Breast epithelium (tissue), 4 donors: ENCODE measurements at places on chromosomes 3 and 15. TPM values are rescaled to one million over a fixed set of nuclear protein-coding genes. Genes with fewer than 3 reads are reported as not detected.

Gene IL17RB
- total RNA-seq, result 46.5 TPM

Gene IDH2
- total RNA-seq, result 73.5 TPM

Gene GOLGA8M
- 2.9 TPM for total RNA-seq

Gene UBE2E2
- total RNA-seq, result 59.7 TPM

GRCh38 chr15:63881431-63881830, 47.7 kb upstream of the HERC1 start:
- no peak for DNase-seq
- no peaks in the 10 kb centered on the region for H3K27me3 ChIP-seq
- H3K27ac ChIP-seq, result no peak overlapping the region
- no peak overlapping the region for H3K4me3 ChIP-seq
- H3K36me3 ChIP-seq, result no peaks in the 10 kb centered on the region

DNA sequence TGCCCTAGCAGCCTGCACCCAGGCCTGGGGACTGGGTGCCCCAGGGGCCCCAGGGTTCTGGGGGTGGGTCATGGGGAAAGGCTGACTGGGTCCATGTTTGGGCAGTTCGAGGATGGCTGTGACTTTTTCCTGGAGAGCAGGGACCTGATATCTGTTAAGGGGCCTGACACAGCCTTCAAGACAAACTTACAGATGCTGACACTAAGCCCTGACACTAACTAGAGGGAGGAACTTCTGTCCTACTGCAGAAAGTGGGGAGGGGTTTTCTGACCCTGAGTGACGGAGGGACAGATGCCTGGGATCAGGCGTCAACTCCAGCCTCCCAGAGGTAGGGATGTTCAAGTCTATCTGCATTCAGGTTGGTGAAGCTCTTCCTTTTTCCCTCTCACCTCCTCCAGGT, 45.0 kb upstream of the SLC6A11 start:
- no peak overlapping the region for H3K4me3 ChIP-seq
- DNase-seq, result no peak
- H3K27me3 ChIP-seq, result no peaks in the 10 kb centered on the region
- no peaks in the 10 kb centered on the region for H3K36me3 ChIP-seq
- no peak overlapping the region for H3K27ac ChIP-seq

DNA sequence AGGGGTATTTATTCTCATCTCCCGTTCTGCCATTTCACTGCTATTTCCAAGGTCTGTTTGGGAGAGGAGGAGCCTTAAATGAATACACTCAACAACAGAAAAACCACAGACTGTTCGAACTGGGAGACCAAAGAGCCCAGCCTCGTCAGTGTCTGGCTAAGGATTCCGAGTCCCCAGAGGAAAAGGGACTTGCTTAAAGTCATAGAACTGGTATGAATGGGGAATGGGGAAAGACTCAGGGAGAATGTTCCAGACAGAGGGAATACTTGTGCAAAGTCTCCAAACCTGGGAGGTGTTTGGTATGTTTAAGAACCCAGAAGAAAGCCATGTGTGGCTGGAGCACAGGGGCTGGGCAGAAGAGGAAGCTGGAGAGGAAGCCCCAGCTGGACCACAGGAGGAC, 46.9 kb downstream of the FAM43A start:
- H3K4me1 ChIP-seq, result no peaks in the 10 kb centered on the region
- no peak overlapping the region for H3K27ac ChIP-seq
- DNase-seq, result no peak
- no peaks in the 10 kb centered on the region for H3K36me3 ChIP-seq

GRCh38 chr15:96230526-96231181, 99.8 kb upstream of the NR2F2 start:
- no peaks in the 10 kb centered on the region for H3K36me3 ChIP-seq
- H3K27ac ChIP-seq, result peak overlapping the region; percentile 43
- H3K4me1 ChIP-seq, result no peaks in the 10 kb centered on the region
- no peak for DNase-seq
- no peak overlapping the region for H3K4me3 ChIP-seq
- H3K27me3 ChIP-seq, result no peaks in the 10 kb centered on the region

- H3K36me3 ChIP-seq, result peaks cover 6% of the 10 kb centered on the region
- H3K27ac ChIP-seq, result no peak overlapping the region
- H3K4me3 ChIP-seq, result no peak overlapping the region
- H3K4me1 ChIP-seq, result no peaks in the 10 kb centered on the region
- no peaks in the 10 kb centered on the region for H3K27me3 ChIP-seq
- no peak for DNase-seq
These were observed 14.2 kb upstream of the ULK3 start for GRCh38 chr15:74857082-74857655.

GRCh38 chr15:87672309-87673288, 583.9 kb downstream of the NTRK3 start:
- H3K4me1 ChIP-seq, result no peaks in the 10 kb centered on the region
- H3K27me3 ChIP-seq, result no peaks in the 10 kb centered on the region
- no peak overlapping the region for H3K4me3 ChIP-seq
- no peak overlapping the region for H3K27ac ChIP-seq

- H3K27ac ChIP-seq, result no peak overlapping the region
- H3K4me3 ChIP-seq, result no peak overlapping the region
- DNase-seq, result no peak
- H3K36me3 ChIP-seq, result no peaks in the 10 kb centered on the region
- H3K4me1 ChIP-seq, result no peaks in the 10 kb centered on the region
- H3K27me3 ChIP-seq, result no peaks in the 10 kb centered on the region
These were observed 156.6 kb downstream of the SMAD6 start for GRCh38 chr15:66858423-66859207.

GRCh38 chr15:88725305-88726210, 77.7 kb upstream of the ACAN start:
- H3K27me3 ChIP-seq, result no peaks in the 10 kb centered on the region
- H3K27ac ChIP-seq, result no peak overlapping the region
- H3K4me1 ChIP-seq, result no peaks in the 10 kb centered on the region
- H3K4me3 ChIP-seq, result no peak overlapping the region
- DNase-seq, result no peak

- DNase-seq, result no peak
- H3K27me3 ChIP-seq, result no peaks in the 10 kb centered on the region
- no peak overlapping the region for H3K4me3 ChIP-seq
- no peaks in the 10 kb centered on the region for H3K36me3 ChIP-seq
- no peaks in the 10 kb centered on the region for H3K4me1 ChIP-seq
These were observed 198.1 kb downstream of the NEK10 start for GRCh38 chr3:27171113-27171512.

DNA sequence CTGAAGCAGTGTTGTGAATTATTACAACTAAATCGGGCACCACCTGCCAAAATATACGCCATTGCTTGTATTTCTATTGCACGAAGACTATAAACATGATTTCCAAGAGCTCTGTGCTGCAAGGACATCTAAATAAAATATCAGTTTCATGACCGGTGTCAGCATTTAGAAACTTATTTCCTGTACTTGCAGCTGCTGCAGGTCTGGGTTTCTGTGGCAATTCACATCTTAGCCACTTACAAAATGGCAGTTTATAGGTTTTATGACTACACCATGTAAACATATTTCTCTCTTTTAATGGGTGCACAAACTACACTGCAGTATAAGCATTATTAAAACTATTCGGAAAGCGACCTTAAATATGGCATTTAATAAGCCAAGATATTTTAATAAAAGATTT, 359.4 kb downstream of the VPS13C start:
- H3K4me1 ChIP-seq, result no peaks in the 10 kb centered on the region
- no peaks in the 10 kb centered on the region for H3K27me3 ChIP-seq
- no peak overlapping the region for H3K4me3 ChIP-seq
- DNase-seq, result no peak
- no peak overlapping the region for H3K27ac ChIP-seq

DNA sequence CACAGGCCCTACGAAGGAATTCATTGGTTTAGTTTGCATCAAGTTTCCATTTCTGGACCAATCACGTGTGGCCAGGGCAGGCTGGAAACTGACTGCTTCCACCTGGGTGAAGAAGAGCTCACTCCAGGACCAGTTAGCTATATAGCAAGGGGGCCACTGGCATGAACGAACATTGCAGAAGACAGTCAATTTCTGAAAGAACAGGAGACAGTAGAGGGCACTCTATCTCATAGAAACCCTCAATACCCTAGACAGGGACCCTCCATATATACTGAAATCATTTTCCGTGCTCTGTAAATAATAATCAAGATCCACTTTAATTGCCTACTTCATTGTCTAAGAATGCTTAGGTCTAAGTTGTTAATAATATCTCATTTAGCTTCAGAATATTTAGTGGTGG, 215.6 kb downstream of the CADPS start:
- H3K4me3 ChIP-seq, result no peak overlapping the region
- no peaks in the 10 kb centered on the region for H3K36me3 ChIP-seq
- no peaks in the 10 kb centered on the region for H3K4me1 ChIP-seq
- no peak for DNase-seq
- no peaks in the 10 kb centered on the region for H3K27me3 ChIP-seq
- no peak overlapping the region for H3K27ac ChIP-seq

DNA sequence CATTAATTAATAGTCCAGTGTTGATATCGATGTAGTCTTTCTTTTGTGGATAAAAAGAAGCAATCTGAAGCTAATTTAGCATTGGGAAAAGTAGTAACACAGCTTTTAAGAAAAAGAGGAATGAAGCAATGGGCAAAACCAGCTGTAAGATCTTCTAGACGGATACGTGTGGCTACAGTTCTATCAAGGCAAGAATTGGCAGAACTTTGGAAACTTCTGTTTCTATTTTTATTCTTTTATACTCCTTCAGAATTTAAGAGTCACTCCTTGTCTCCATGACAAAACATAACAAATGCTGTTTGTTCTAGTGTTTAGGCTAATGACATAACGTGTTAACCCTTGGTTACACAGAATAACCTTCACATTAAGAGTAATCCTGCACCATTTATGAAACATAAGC, 289.2 kb downstream of the ROBO2 start:
- no peaks in the 10 kb centered on the region for H3K27me3 ChIP-seq
- no peak for DNase-seq
- H3K4me1 ChIP-seq, result no peaks in the 10 kb centered on the region
- H3K27ac ChIP-seq, result no peak overlapping the region

DNA sequence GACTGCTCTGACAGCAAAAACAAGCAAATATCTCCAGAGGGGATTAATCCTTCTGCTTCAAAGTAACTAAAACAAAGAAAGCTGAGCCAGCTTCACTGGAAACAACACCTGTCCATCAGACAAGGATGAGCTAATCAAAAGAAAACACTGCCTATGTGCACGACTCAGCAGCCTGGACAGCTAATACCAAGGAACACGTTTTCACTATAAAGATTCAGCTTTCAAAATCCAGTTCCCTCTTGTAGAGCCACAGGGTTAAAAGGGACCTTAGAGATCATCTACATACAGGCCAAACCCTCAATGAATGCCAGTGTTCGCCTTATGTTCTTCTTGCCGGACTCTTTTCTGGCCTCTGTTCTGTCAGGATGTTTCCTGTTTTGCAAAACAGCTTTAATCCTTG, 6.9 kb downstream of the TUSC7 start:
- H3K4me3 ChIP-seq, result no peak overlapping the region

DNA sequence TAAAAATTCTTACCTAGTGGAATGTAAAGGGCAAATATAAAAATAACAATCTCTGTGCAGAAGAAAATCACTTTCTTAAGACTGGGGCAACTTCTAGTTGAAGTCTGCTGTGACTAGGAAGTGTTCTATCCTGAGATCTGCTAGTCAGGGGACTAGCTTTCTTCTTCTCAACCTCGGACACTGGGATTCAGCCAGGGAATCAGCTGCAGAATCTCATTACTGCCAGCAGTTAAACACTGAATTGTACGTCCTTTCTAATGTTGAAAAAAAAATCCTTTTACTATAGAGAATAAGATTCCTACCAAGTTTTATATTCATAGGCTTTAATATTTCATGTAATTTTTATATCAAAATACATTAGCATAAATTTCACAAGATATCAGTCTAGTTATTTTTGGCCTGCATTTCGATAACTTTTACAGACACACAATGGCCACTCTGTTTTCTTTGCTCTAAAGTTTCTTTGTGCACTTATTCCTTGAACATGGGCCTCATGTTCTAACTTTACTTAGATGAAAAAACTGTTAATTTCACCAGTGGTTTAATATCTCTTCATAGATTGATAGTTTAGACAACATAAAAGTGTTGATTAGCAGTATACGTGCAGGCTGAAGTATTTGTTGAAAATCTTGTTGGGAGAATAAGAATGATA, 2.6 kb upstream of the NEO1 start:
- no peaks in the 10 kb centered on the region for H3K36me3 ChIP-seq
- H3K27ac ChIP-seq, result peak overlapping the region; percentile 93
- H3K27me3 ChIP-seq, result no peaks in the 10 kb centered on the region
- no peak for DNase-seq
- no peaks in the 10 kb centered on the region for H3K4me1 ChIP-seq
- no peak overlapping the region for H3K4me3 ChIP-seq

DNA sequence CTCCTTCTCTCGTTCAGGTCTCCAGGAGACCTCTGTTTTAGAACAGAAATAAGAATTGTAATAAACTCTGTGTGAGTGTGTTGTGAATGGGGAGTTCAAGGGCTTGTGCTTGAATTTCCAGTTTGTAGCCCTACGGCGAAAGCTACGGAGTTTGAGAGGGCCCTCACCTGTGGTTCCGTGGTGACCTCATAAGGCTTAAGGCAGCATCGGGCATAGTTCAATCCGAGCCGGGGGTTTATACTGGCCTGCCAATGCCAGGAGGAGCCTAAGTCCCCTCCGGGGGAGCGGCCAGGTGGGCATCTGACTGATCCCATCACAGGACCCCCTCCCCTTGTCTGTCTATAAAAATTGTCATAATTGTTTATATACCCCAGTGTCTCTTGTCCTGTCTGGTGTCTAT, 43.7 kb downstream of the ZBTB11 start:
- no peaks in the 10 kb centered on the region for H3K36me3 ChIP-seq
- no peak overlapping the region for H3K27ac ChIP-seq
- DNase-seq, result no peak
- no peaks in the 10 kb centered on the region for H3K27me3 ChIP-seq

DNA sequence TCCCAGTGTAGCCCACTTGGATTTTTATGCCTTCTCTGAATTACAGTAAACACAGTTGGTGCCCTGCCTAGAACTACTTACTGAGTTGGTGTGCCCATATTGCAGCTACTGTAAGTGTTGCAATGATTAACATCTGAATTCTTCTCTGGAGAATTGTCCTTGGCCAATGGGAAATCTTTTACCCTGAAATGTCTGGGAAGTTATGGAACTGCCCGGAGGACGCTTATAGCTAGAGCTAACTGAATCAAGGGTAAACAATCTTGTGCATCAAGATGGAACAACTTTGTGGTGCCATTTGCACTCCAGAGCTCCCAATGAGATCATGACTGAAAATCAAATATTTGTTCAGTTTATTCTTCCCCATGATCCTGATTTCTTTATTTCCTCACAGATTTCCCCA, 246.7 kb upstream of the CBLB start:
- no peak overlapping the region for H3K27ac ChIP-seq
- H3K36me3 ChIP-seq, result no peaks in the 10 kb centered on the region
- H3K4me3 ChIP-seq, result no peak overlapping the region
- no peaks in the 10 kb centered on the region for H3K27me3 ChIP-seq

DNA sequence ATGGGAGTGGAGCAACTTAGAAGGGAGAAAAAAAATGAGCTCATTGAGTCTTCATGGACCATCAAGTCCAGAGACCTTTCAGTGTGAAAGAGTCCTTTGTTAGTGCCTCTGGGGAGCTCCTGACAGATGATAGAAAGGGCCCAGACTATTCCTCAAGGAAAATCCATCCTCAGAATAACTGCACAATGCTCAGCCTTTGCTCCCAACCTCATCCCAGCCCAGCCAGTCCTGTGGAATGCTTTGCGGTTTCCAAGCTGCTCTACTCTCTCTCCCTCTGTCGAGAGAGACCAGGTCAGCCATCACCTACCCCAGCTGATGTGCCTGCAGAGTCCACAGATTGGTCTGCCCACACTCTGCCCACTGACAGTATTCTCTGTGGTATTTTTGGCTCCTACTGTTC, 406.2 kb downstream of the MFSD1 start:
- DNase-seq, result no peak
- no peaks in the 10 kb centered on the region for H3K4me1 ChIP-seq
- no peaks in the 10 kb centered on the region for H3K27me3 ChIP-seq
- no peak overlapping the region for H3K27ac ChIP-seq
- H3K36me3 ChIP-seq, result no peaks in the 10 kb centered on the region
